ENCODE measurements at places on chromosomes 11 and 22.

DNA sequence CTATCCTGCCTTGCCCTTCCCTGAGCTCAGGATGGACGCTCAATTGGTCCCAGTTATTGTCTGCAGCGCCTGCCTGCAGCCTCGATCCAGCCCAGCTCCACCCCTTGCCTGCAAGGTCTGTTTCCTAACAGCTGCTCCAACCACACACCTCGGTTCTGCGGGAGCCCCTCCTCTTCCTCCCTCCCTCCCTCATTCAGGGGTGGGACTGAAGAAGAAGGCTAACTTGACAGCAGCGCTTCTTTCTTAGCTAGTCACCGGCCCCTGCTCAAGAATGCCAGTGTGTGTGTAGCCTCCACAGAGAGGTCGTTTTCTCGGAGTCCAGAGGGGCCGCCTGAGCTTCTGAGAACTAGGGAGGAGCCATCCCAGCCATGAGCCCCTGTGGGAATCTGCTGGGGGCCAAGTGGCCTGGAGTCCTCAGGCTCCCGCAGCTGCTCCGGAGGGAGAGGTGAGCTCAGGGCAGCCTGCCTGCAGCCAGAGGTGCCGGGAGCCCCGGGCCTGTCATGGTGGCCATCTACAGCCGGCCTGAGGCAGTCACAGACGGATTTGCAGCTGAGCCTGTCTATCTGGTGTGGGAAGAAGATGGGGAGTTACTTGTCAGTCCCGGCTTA is 36.1 kb downstream of the LIMK2 start:
- DNase-seq, result peak; percentile 93

GRCh38 chr11:115910379-115910778 is 406.2 kb upstream of the CADM1 start:
- no peak for DNase-seq

DNA sequence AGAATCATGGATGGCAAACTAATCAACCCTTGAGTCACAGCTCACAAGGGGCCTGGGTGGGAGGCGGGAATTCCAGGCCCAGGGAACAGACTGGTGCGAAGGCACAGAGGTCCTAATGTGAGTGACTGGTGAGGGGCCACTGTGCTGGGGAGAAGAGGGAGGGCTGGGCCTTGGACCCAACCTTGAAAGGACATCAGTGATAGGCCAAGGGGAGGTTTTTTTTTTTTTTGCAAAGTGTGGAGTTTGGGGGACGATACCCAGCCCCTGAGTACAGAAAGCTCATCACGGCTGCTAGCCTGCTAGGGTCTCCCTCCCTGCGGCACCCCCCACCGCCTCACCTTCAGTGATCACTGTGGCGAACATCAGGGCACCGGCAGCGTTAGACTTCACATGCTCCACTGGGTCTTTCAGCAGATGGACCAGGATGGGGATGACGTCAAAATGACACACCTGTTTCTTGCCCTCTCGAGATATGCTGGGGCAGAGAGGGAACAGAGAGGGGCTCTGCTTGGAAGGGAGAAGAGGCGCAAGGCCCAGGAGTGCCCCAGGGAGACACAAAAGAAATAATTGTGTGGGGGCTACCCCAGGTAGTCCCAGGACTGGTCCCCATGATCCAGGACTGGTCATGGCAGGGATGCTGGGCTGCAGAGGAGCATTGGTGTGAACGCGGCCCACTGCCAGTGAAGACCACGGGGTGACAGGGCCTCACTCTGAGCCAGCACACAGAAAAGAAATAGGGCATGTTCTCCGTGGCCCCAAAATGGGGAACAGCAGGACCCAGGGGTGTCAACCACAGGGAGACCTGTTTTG is 8.6 kb upstream of the GNAZ start:
- DNase-seq, result no peak

- DNase-seq, result no peak
Observed at GRCh38 chr11:31714840-31715239, 96.3 kb downstream of the PAX6 start.
